ENCODE measurements at places on chromosomes 12 and 14. TPM values are rescaled to one million over a fixed set of nuclear protein-coding genes. Genes with fewer than 3 reads are reported as not detected.

The KCNC2 gene
- total RNA-seq = not detected

The ACTR6 gene
- 24.4 TPM for total RNA-seq

The RTN1 gene
- total RNA-seq = under 0.01 TPM

The EIF2S3B gene
- total RNA-seq = 0.69 TPM

The AKAP3 gene
- 1.2 TPM for total RNA-seq

The IL22 gene
- not detected for total RNA-seq

The OR6C2 gene
- total RNA-seq = not detected

The SERPINA12 gene
- total RNA-seq = not detected

The AICDA gene
- not detected for total RNA-seq

The STAT2 gene
- total RNA-seq = 773 TPM

The MYF6 gene
- total RNA-seq = not detected

The GLRX5 gene
- total RNA-seq = 27.2 TPM

The OGFOD2 gene
- total RNA-seq = 13.3 TPM

The KRT85 gene
- not detected for total RNA-seq

The OTX2 gene
- total RNA-seq = not detected

The HOXC11 gene
- total RNA-seq = 0.33 TPM

The KRT72 gene
- total RNA-seq = not detected

The FZD10 gene
- under 0.01 TPM for total RNA-seq

The ERP27 gene
- 0.15 TPM for total RNA-seq

The KRT83 gene
- not detected for total RNA-seq

The CSRP2 gene
- total RNA-seq = 22.7 TPM

The TCL1A gene
- total RNA-seq = not detected

The ZNF385A gene
- total RNA-seq = 2.4 TPM

The ALX1 gene
- 39.0 TPM for total RNA-seq

The RFLNA gene
- 1.3 TPM for total RNA-seq

The RTL1 gene
- total RNA-seq = not detected

The ANKRD33 gene
- total RNA-seq = not detected

The NOXRED1 gene
- 1.4 TPM for total RNA-seq

The C12orf50 gene
- not detected for total RNA-seq

The PRH2 gene
- total RNA-seq = not detected

The KRT78 gene
- not detected for total RNA-seq

The CDCA4 gene
- total RNA-seq = 36.7 TPM

The OTUB2 gene
- 4.4 TPM for total RNA-seq

The PLD4 gene
- total RNA-seq = 0.33 TPM

The PRICKLE1 gene
- 1.8 TPM for total RNA-seq

The COX8C gene
- not detected for total RNA-seq

The PROX2 gene
- total RNA-seq = not detected

The FANCM gene
- total RNA-seq = 11.0 TPM

The KCNH3 gene
- total RNA-seq = not detected

The CD69 gene
- not detected for total RNA-seq

The TPH2 gene
- total RNA-seq = not detected

The DPPA3 gene
- total RNA-seq = not detected

The HOXC12 gene
- total RNA-seq = not detected

The MMP17 gene
- total RNA-seq = 109 TPM

The ANKS1B gene
- 1.3 TPM for total RNA-seq

The NKX2-1 gene
- not detected for total RNA-seq

The PTHLH gene
- 0.31 TPM for total RNA-seq

The ESPL1 gene
- 21.6 TPM for total RNA-seq

The TOMM20L gene
- not detected for total RNA-seq

The SERPINA9 gene
- total RNA-seq = not detected

The CLEC1B gene
- not detected for total RNA-seq

The ZNF839 gene
- total RNA-seq = 10.7 TPM

The PMEL gene
- 5,356 TPM for total RNA-seq

All from melanocyte of skin (primary cell).